Amniotic epithelial cell (primary cell): ENCODE measurements at places on chromosomes 1 and 21.

DNA sequence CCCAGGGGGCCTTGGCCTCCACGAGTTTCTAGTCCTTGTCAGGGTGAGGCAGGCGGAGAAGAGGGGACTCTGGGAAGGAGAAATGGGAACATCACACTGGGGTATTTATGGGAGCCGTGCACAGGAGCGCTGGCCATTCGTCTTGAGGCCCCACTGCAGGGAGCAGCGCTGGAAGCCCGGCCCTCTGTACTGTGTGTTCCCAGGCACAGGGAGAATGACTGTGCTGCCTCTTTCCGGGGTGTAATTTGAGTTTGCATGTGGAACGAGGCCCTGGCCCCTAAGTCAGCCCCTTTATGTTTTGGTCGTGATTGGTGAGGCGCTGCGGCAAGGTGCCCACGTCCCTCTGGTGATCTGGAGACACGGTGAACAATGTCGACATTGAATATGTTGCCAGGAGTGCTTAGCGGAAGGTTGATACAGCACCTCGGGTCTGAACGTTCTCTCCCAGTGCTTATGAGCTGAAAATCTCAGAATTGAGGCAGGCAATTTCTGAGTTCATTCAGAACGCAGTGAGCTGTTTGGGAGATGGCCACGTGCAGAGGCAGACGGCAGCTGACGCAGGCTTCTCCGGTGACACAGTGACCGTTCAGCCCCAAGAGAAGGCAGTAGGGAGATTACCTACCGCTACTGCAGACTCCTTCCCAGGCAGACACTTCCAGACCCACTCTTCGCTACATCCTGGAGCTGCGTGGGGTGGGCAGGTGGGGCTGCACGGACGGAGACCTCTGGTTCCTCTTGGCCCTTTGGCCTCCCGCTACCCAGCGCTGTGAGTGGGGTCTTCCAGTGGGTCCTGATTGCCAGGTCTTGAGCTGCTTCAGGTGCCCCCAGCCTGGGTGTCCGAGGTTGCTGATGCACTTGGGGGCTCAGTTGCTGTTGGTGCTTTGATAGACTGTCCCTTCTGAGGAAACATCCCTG lies 265.8 kb downstream of the CAMTA1 start:
- no peak for DNase-seq

GRCh38 chr1:24416666-24417391 lies 1.2 kb downstream of the NIPAL3 start:
- peak; percentile 99 for DNase-seq

DNA sequence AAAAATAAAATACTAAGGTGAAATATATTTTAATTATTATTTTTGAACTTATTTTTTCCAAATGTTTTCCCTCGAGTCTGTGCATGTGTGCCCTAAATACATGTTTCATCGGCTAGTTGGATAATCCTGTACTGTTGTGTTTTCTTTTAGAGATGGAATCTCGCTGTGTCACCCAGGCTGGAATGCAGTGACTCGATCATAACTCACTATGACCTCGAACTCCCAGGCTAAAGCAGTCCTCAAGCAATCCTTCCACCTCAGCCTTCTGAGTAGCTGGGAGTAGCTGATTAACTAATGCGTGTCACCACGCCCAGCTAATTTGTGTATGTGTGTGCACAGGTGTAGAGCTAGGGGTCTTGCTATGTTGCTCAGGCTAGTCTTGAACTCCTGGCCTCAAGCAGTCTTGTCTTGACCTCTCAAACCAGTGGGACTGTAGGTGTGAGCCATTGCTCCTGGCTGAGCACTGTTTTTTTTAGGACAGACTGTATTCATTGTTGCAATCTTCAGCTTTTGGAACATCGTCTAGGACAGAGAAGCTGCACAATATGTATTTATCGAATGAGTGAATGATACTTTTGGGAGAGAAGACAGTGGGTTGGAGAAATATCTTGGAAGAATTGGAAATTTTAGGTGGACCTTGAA lies 4.8 kb upstream of the TMCO1 start:
- peak; percentile 74 for DNase-seq

DNA sequence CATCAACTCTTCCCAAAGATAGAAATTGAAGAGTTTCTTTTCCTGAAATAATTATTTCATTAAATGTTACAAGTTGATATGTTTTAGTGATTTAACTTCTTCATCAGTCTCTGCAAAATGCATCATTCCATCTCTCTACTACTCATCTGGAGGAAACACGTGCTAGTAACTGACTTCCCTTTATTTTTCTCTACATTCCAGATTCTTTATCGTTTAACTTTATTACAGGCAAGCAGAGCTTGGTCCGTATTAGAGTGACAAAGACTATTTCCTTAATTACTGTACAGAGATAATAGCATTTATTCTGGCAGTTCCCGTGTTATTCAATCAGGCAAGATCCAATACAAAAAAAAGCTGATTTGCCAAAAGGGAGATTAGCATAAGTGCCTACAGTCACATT lies 88.6 kb downstream of the TM2D1 start:
- no peak for DNase-seq

GRCh38 chr1:238029126-238029525 lies 138.4 kb upstream of the ZP4 start:
- DNase-seq = no peak
